Cardiac septum (tissue), 1 donor: ENCODE measurements at places on chromosomes 7 and 10. TPM values are rescaled to one million over a fixed set of nuclear protein-coding genes. Genes with fewer than 3 reads are reported as not detected.

GRCh38 chr10:103820101-103821062 lies 35.0 kb downstream of the SH3PXD2A start:
- DNase-seq = peak; percentile 84

- no peak for DNase-seq
Observed at GRCh38 chr7:81190997-81191768, 272.3 kb upstream of the SEMA3C start.

Gene ASB10
- total RNA-seq = 17.3 TPM

Gene CACNB2
- 20.6 TPM for total RNA-seq

DNA sequence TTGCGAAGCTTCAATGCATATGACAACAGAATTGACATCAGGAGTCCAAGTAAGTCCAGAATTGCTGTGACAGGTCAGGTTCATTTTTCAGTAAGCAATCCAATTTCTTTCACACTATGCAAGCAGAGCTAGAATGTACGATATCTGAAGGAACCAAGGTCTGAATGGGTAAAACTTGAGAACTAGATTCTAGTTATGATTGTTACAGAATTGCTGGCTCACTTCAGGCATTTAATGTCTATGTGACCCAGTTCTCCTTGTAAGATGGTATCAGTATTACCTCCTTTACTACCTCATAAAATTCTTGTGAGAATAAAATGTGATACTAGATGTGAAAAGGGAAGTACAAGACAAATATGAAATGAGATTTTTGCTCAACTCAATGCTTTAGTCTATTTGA lies 159.6 kb downstream of the GPR158 start:
- no peak for DNase-seq

GRCh38 chr7:134561-135256 lies 57.7 kb upstream of the FAM20C start:
- DNase-seq = no peak

Gene INMT
- total RNA-seq = 17.3 TPM

GRCh38 chr7:132456418-132456817 lies 119.9 kb downstream of the PLXNA4 start:
- DNase-seq = no peak

GRCh38 chr10:12628964-12629766 lies 279.8 kb downstream of the CAMK1D start:
- no peak for DNase-seq

Gene FAM241B
- total RNA-seq = 5.7 TPM

Gene SRGN
- 52.1 TPM for total RNA-seq

DNA sequence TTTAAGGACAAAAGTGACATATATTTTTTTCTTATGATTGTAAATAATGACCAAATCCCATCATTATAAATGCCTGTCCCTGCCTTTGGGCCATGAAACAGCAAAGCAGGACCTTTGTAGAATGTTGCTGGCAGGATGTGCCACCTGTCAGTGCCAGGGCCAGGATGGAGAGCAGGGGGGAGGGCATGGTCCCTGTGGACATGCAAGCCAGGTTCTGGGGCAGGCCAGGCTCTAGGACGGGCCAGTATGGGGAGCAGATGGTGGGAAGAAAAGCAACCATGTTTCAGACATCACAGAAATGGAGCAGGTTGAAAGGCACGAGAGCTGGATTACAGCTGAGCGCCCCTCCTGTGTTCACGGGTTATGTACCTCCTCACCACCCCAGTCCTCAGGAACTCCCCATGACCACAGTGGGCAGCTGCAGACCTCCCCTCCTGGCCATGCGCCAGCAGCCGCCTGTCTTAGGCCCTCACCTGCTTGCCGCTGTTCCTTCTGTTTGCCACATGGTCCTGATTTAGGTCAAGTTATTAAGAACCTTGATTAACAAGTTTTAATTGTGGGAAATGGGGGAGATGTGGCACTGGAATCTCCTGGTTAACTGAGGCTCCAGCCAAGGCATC lies 210.4 kb downstream of the PAXIP1 start:
- no peak for DNase-seq

GRCh38 chr10:27687326-27687725 lies 58.3 kb downstream of the MKX start:
- no peak for DNase-seq

DNA sequence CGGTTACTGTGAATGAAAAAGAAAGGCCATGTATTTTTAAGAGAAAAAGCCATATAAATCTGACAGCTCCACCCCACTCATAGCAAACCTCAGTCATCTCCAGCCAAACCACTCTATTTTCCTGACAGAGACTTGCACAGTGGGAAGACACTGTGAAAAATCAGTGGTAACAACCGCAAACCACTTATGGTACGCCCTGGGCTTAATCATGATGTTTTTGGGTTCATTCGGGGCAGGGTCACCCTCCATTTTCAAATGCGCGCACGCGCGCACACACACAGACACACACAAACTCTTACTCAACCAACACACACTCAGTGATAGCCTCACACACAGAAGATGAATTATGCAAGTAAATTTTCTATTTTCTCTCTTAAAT lies 82.1 kb upstream of the HPS1 start:
- no peak for DNase-seq

Gene TAS2R5
- total RNA-seq = 0.40 TPM

Gene XRCC2
- 0.24 TPM for total RNA-seq

Gene PNLIPRP1
- not detected for total RNA-seq

Gene ADRA2A
- 1.1 TPM for total RNA-seq

Gene CCDC7
- 32.5 TPM for total RNA-seq

DNA sequence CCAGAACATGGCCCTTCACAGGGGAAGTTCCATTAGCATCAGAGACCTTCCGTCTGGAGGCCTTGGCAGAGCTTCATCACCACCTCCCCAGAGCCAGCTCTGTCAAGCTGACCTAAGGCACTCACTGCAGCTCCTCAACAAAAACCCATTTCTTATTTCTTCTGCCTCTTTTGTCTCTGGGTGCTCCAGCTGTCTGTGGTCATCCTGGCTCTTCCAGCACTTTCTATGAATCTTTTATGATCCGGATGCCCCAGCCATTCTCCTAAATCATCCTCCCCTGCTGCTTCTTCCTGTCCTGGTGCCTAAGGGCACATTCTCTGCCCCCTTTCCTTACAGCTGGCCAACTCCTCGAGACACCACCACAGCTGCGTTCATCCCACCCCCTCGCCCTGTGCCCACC lies 171.7 kb upstream of the INSYN2A start:
- no peak for DNase-seq
